Cortex of kidney (tissue), 1 donor: ENCODE measurements at places on chromosomes 2 and 18.

GRCh38 chr18:12776821-12777471 lies 74.1 kb downstream of the PSMG2 start:
- no peak for DNase-seq

GRCh38 chr2:180763263-180763989 lies 217.0 kb upstream of the UBE2E3 start:
- DNase-seq, result no peak

- no peak for DNase-seq
These were observed 63.9 kb downstream of the PARD6G start for GRCh38 chr18:80183273-80184050.

- DNase-seq, result no peak
These were observed 65.8 kb downstream of the EMILIN2 start for GRCh38 chr18:2912357-2913299.

DNA sequence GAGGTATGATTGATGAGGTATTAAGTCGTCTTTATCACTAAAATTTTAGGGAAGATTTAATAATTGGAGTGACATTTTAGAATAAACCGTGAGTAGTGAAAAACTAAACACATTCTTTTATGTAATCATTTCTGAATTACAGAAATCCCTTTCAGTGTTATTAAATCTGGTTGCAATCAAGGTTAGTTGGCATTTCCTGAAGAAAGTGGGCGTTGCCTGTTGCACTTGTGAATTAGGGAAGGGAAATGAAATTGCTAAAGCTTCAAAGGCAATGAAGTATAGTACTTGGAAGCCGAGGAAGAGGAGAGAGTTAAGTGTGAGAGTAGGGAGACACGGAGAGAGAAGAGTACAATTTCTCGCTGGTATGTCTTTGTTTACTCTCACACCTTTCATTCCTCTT lies 274.5 kb downstream of the SLC8A1 start:
- DNase-seq, result no peak

DNA sequence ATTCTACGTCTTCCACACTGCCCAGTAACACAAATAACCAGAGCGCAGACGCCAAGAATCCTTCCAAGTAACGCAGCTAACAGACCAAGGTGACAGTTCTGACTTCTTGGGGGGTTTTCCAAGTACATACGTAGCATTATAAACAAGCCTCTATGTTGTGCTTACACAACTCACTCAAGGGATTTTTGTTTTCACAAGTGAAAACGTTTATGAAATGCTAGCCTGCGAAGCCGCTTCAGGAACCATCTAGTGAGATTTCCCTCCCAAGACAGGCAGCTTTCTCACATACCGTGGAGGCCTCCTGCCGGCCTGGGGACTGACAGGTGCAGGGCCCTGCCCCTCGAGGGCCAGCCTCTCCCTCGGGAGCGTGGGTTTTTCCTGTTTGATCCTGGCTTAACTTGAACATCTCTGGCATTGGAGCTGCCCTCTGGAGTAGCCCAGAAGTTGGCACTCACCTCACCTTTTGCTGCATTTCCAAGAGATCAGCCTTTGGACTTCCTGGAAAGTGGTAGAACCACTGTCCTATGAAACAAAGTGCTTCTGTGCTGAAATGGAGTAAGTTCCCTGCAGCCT lies 151.1 kb downstream of the MBP start:
- DNase-seq, result no peak

GRCh38 chr2:15906778-15907177 lies 33.6 kb upstream of the MYCN start:
- no peak for DNase-seq

- DNase-seq, result no peak
These were observed 34.1 kb upstream of the GRB14 start for GRCh38 chr2:164655336-164655735.

GRCh38 chr2:152042636-152043615 lies 55.9 kb downstream of the CACNB4 start:
- DNase-seq, result no peak

DNA sequence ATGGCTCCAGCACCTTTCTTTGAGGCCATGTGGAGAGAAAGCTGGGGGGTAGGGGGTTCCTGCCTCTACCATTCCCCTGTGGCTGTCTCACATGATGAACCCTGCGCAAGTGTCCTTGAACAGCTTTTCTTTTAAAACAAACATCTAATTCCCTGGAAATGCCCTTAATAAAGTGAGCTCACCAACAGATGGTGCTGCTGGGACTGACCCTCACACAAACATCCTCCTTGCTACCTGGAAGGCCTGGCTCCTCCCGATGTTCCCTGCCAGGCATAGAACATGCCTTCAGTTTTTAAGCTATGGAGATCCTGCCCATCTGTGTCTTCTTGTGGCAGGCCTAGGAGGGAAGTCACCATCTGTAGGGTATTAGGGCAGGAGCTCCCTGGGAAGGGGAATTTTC lies 60.7 kb upstream of the GATA6 start:
- DNase-seq, result no peak

GRCh38 chr2:199707593-199708185 lies 143.3 kb downstream of the FTCDNL1 start:
- no peak for DNase-seq

DNA sequence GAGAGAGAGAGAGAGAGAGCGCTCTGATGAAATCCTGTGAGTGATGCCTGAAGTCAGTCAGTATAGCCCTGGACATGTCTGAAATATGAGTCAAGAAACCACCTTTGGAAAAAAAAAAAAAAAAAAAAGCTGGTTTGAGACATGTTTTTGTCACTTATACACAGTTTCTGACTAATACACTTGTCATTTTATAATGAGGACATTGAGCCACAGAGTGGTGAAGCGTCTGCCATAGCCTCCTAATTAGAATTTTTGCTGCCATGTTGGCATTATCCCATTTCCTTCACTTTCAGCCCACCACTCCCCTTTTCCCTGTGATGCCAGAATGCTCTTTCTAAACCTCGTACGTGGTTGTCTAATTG lies 15.7 kb upstream of the MYO3B start:
- DNase-seq, result no peak

DNA sequence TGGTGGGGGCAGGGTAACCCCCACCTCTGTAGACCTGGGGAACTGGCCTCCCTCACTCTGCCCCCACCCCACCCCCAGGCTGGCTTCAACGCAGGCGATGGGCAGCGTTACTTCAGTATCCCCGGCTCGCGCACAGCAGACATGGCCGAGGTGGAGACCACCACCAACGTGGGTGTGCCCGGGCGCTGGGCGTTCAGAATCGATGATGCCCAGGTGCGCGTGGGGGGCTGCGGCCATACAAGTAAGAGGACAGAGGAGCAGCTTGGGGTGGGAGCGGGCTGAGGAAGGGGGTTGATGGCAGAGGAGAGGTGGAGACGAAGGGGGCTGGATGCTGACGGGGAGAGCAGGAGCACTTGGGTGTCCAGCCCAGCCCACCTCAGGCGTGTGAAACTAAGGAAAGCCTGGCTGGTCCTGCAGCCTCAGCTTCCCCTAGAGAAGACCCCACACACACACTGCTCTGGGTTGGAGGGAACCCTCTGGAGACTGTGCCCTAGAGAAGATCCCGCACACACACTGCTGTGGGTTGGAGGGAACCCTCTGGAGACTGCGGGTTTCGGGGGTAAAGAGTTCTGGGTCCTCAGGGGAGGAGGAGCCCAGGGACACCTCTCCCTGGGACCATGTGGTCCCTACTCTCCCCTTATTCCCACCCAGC lies 36.2 kb downstream of the SNED1 start:
- DNase-seq, result no peak
